ENCODE measurements at places on chromosomes 5 and 9. TPM values are rescaled to one million over a fixed set of nuclear protein-coding genes. Genes with fewer than 3 reads are reported as not detected.

Gene SH3RF2
- under 0.01 TPM for total RNA-seq

Gene SWI5
- total RNA-seq, result 16.0 TPM

Gene FAM151B
- 8.0 TPM for total RNA-seq

Gene NTRK2
- total RNA-seq, result 0.67 TPM

Data from melanocyte of skin (primary cell).